Fibroblast of skin of left biceps (primary cell): ENCODE measurements at places on chromosomes 11 and 22.

- no peak for DNase-seq
These were observed 3.5 kb upstream of the ZNF74 start for GRCh38 chr22:20390394-20390907.

DNA sequence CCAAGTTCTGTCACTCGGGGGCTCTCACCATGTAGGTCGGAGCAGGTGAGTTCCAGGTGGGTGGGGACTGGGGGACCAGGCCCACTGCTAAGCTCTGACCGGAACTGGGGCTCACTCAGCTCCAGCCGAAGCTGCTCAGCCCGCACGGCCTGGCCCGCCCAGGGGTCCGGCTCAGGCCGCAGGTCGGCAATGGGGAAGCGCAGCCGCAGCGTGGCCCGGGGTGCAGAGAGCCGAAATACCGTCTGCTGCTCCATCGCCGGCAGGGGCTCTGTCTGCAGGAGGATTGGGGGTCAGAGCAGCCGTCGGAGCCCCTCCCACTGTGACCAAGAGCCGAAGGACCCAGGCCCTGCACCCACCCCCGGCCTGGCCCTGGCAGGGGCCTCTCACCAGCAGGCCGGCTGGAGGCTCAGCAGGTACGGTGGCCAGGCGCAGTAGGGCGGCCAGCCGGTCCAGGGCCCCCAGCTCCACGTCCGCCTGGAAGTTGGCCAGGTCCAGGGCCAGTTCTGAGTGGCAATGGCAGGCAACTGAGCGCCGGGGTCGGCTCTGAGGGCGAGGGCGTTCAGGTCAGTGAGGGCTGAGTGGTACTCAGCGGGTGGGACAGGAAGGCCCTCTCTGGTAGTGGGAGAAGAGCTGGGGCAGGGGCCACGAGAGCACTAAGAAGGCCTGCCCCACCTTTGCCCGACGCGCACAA lies 7.2 kb downstream of the ATG2A start:
- no peak for DNase-seq

DNA sequence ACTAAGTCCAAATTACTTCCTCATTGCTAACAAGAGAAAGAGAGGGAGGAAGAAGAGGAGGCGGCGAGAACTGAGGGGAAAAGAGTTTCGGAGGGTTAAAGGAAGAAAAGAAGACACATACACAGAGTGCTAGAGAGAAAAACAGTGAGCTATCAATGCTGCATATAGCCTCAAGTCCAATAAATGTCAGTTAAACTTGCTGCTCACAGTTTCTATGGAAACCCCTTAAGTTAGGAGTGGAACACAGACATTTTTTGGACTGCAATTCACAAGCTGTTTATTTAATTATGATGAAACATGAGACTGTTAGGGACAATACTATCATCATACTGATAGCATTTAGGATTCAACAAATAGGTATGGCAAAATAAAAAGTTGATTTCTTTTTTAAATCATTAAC lies 1320.4 kb downstream of the LRRC4C start:
- DNase-seq, result no peak

- DNase-seq, result no peak
These were observed 3.2 kb downstream of the CTSD start for GRCh38 chr11:1760351-1761109.

DNA sequence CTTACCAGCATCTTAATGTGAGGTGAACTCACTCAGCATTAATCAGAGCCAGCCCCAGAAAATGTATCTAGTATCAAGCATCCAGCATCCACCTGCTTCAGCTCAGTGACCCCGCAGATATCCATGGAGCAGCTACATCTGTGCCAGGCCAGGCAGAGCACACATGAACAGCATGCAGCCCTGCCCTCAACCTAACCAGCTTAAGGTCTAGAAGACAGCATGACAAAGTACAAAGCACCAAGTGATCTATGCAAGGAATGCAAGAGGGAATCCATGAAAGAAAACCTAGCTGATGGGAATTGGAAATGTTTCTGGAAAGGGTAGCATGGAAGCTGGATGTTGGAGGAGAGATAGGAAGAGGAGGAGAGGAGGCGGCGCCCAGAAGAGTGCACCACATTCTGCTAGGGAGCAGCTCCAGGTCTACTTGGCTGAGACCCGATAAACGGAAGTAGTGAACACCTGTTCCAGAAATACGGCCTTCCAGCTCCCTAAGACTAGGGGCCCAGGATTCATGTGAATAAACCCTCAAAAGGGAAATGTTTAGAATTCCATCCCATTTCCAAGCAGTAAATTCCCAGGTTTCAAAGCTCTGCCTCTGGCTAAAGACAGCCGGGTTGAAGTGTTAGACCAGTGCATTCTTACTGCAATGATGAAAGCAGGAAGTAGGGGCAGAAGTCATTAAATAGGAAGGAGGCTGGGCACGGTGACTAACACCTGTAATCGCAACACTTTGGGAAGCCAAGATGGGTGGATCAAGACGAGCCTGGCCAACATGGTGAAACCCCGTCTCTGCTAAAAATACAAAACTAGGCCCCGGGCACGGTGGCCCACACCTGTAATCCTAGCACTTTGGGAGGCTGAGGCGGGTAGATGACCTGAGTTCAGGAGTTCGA lies 23.5 kb upstream of the L3MBTL2 start:
- no peak for DNase-seq

DNA sequence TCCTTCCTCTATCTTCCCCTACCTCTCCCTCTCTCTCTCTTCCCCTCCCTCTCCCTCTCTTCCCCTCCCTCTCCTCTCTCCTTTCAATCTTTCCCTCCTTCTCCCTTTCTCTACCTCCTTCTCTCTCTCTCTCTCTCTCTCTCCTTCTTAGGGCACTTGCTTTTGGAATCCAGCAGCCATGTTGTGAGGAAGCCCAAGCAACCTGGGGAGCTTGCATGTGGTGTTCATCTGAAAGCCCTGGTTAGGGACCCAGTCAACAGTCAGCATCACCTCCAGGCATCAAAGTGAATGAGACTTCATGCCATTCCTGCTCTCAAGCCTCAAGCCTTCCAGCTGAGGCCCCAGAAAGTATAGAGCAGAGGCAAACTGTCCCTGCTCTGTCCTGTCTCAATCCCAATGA lies 65.6 kb upstream of the SHISAL1 start:
- no peak for DNase-seq

GRCh38 chr11:60993615-60994014 lies 22.1 kb downstream of the CD6 start:
- DNase-seq, result no peak
